ENCODE measurements at places on chromosomes 1 and 21.
A peak's percentile ranks its signal among the peaks of the same experiment; 100 is the strongest.

DNA sequence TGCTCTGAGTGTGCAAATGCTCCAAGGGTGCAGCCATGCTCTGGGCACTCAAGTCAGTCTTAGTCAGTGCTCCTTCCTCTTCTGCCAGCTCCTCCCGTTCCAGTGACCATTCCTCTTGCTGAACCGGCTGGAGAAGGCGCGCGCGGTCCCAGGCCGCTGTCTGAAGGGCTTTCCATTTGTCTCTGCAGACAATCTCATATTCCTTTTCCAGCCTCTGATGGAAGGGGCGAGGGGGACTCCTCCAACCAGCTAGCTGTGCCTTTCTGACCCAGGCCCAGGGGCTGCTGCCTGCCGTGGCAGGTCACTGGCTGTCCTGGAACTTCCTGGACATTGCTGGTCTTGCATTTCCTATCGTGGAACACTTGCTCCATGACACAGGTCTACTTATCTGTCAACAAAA lies 67.5 kb downstream of the RIPK4 start:
- DNase-seq, result no peak

DNA sequence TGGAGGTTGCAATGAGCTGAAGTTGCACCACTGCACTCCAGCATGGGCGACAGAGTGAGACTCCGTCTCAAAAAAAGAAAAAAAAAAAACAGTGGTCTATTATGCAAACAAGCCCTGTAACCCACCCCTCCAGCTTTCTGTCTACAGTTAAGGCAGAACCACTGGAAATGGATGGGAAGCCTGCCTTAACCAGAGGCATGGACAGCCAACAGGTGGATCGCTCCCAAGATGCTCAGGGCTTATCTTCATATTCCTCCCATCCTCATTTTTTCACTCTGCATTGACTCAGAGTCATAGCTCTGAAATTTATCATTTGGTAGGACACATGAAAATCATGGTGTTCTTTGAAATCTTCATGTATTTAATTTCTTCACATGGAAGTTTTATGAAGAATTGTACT lies 8.7 kb downstream of the MTFR1L start:
- DNase-seq, result no peak

DNA sequence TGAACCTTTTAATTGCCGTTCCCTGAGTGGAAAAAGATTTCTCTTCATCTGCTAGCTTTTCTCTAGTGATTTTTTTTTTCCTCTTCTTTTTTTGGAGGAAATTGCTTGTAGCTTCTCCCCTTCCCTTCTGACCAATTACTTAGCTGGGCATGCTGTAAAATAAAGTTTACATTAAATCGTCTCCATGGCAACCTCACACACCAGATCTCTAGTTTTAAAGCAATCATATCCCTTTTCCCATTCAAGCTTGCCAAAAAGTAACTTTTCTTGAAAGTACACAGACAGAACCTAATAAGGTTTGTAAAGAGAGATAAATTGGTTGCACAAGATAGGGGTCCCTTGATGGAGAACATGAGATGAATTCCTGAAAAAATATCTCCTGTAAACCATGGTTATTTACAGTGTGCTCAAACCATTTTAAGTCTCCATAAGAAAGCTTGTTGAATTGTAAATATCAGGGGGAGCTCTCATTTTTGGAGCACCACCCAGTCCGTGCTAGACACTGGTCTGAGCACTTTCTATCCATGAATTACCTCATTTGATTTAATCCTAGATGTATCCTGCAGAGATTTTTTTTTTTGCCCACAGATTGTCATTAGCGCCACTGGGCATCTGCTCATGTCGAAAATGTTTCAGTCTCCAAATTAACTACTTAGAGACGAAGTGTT lies 32.6 kb upstream of the HTR1D start:
- DNase-seq, result no peak

- DNase-seq, result peak; percentile 97
Measured at GRCh38 chr1:212545941-212546635, 62.5 kb upstream of the ATF3 start.

GRCh38 chr1:156741481-156741983 lies 644 bp upstream of the MRPL24 start:
- no peak for DNase-seq

- DNase-seq, result no peak
Measured at GRCh38 chr1:240414237-240414636, 197.7 kb downstream of the GREM2 start.

DNA sequence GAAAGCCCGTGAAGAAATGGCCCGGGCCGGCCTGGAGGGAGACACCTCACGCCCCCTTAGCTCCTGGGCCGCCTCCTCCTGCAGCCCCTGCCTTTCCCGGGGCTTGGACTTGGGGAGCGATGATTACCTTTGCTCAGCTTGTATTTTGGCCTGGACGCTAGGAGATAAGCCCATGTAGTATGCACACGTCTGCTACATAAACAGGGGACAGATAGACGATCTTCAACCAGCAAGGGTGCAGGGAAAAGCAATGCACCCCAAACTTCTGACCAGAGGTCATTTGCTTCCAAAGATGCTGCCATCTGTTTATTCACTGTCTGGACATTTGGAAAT lies 936 bp downstream of the TP73 start:
- DNase-seq, result no peak

DNA sequence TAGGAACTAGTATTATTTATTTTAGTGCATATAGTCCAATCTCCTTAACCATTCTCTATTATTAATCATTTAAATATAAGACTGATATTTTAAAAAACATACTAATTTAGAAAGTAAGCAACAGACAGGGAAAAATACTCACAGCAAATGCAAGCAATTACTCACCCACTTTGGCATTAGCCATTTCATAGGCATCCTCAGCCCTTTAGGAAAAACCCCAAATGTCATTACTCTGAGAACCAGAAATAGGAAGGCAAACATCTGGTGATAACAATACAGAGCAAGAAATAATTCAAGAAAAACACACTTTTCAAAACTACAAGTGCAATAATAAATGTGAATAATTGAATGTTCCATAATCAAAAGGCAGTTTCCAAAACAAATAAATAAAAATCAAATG lies 545.1 kb downstream of the PLPP3 start:
- DNase-seq, result no peak

GRCh38 chr1:9733160-9733789 lies 81.7 kb downstream of the PIK3CD start:
- no peak for DNase-seq

GRCh38 chr1:6440198-6441126 lies 15.9 kb downstream of the ESPN start:
- DNase-seq, result peak; percentile 25

DNA sequence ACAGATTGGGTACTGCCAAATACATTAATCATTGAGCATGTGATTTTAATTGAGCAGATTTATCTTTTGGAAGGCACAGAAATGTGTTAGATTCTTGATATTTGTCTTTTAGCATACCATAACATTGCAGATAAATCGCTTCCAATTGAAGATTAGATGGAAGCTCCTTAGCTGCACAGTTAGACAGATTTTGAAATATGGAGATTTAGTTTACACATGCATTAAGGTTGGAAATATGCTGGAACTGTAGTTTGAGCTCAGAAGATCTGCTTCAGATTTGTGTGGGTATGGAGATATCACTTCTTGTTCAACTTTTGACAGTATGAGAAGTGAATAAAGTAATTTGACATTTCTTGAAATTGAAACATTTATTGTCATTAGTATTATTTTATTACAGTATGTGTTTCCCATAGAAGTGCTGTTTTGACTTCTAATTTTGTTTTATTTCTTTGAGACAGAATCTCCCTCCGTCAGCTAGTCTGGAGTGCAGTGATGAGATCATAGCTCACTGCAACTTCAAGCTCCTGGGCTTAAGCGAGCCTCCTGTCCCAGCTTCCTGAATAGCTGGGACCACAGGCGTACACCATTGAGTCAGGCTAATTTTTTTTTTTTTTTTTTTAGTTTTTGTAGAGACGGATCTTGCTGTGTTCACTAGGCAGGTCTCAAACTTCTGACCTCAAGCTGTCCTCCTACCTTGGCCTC lies 29.1 kb downstream of the THRAP3 start:
- DNase-seq, result no peak

- DNase-seq, result no peak
Measured at GRCh38 chr21:33668620-33669019, 26.3 kb downstream of the ITSN1 start.

DNA sequence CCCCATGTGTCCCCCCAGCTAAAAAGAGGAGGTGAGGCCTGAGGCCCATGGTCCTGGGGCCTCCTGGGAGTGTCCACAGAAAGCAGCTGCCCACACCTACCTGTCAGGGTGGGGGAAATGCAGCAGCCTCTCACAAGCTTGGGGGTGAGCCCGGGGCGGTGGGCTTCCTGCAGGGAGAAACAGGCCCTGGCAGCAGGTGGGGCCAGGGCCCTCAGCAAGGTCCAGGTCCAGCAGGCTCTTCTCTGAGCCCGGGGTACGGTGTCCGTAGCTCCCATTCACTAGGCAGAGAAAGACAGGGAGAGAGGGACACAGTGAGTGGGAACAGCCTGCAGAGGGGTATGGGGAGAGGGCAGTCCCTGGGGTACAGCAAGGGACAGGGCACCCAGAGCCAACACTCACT lies 139.0 kb downstream of the GLIS1 start:
- no peak for DNase-seq

DNA sequence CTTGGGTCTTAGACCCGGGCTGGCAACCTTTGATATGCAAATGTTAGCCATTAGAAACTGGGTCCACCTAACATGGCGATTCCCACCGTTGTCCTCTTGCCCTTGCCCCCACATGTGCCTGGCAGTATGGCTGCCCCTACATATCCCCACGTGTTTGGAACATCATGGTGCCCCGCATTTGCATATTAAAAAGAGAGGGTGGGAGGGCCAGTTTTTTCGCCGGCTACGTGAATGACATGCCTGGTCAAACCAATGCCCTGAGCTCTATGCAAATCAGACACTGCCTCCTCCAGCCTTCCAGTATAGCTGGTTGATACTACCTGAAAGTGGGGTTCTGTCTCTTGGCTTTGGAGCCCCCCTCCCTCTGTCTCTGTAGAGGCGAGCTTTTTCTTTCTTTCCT lies 133.0 kb downstream of the CDC42BPA start:
- DNase-seq, result no peak

Data from inflammatory macrophage treated with lipopolysaccharide for 4 hours (primary cell).